Colonic mucosa (tissue), 4 donors: ENCODE measurements at places on chromosomes 13 and 19.

DNA sequence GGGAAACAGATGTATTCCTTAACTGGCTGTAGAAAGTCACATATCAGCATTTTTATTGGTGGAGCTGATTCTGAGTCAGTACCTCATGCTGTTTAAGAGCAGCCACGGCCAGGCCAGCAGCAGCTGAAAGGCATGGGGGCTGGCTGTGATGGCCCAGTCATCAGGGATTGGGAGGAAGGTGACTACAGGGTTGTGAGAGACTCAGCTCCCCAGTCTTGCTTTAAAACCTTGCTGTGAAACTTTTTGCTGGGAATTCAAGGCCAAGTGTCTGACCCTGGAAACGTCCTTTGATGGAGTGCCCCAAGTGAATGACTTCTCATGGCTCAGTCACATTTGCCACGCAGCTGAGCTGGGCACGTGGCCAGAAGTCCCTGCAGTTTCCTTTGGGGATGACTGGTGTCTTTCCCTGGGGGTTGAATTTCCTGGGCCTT is 39.1 kb upstream of the RNF113B start:
- no peak for DNase-seq

- no peak for DNase-seq
These were observed 86.9 kb downstream of the TBC1D4 start for GRCh38 chr13:75395066-75395465.

- no peak for DNase-seq
These were observed 3.8 kb downstream of the CD22 start for GRCh38 chr19:35332817-35333216.

- no peak for DNase-seq
These were observed 40.8 kb upstream of the RFXAP start for GRCh38 chr13:36778083-36778671.

- no peak for DNase-seq
These were observed 21.0 kb downstream of the TM9SF2 start for GRCh38 chr13:99522298-99522697.

DNA sequence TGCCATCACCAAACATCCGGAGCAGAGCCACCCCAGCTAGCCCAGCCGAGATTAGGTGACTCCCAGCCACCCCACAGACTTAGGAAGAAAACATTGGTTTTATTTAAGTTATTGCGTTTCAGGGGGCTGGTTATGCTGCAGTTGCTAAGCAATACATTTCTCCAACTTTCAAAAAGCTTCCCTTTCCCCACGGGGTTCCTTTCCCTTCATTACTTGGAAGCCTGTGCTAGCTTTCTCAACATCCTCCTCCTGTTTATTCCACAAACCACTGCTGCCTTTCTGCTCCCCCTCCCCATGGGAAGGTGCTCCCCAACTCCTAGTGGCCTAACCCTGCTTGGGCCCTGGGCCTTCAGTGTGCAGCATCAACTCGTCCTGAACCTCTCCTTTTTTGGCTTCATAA is 52.6 kb downstream of the CDADC1 start:
- no peak for DNase-seq

DNA sequence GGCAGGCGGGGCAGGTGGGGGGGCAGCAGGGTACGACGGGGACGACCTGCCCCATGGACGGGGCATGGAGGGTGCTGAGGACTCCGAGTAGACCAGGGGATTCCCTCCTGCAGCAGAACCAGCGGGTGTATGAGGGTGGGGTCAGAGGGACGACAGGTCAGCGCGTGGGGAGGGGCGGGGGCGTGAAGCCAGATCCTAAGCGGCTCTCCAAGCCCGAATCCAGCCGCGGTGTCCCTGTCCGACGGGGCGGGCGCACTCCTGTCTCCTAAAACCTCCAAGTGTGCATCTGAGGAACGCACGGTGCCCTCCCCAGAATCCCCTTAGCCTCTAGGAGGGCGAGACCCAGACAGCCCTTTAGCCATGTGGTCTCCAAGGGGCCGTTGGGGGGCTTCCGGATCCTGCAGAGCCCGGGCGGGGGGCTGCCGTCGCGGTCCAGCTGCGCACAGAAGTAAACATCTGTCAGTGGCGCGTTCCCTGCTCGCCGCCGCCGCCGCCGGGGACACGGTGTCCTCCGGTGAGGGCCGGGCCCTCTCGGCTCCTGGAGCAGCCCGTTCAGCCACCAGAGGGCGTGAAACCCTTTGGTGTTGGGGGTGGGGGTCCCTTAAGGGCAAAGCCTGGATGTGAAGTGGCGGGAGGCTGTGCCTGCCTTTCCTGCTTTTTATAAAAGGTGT is 730 bp downstream of the NRTN start:
- DNase-seq = peak; percentile 79

DNA sequence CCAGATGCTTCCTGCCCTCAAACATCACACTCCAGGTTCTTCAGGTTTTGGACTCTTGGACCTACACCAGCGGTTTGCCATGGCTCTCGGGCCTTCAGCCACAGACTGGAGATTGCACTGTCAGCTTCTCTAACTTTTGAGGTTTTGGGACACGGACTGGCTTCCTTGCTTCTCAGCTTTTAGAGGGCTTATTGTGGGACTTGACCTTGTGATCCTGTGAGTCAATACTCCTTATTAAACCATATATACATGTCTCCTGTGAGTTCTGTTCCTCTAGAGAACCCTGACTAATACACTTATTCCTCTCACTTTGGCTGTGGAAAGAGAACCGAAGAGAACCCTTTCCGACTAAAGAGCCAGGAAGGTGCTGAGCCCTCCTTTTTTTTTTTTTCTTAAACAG is 53.6 kb downstream of the LMO7 start:
- no peak for DNase-seq

GRCh38 chr13:43387880-43388279 is 364.5 kb downstream of the DNAJC15 start:
- no peak for DNase-seq

GRCh38 chr19:54325194-54325621 is 12.2 kb upstream of the LILRA5 start:
- DNase-seq = peak; percentile 29

GRCh38 chr13:112986470-112986869 is 17.5 kb downstream of the MCF2L start:
- no peak for DNase-seq

- no peak for DNase-seq
These were observed 67.5 kb downstream of the LATS2 start for GRCh38 chr13:20993661-20994440.

GRCh38 chr19:20482721-20483120 is 82.9 kb downstream of the ZNF737 start:
- DNase-seq = no peak

DNA sequence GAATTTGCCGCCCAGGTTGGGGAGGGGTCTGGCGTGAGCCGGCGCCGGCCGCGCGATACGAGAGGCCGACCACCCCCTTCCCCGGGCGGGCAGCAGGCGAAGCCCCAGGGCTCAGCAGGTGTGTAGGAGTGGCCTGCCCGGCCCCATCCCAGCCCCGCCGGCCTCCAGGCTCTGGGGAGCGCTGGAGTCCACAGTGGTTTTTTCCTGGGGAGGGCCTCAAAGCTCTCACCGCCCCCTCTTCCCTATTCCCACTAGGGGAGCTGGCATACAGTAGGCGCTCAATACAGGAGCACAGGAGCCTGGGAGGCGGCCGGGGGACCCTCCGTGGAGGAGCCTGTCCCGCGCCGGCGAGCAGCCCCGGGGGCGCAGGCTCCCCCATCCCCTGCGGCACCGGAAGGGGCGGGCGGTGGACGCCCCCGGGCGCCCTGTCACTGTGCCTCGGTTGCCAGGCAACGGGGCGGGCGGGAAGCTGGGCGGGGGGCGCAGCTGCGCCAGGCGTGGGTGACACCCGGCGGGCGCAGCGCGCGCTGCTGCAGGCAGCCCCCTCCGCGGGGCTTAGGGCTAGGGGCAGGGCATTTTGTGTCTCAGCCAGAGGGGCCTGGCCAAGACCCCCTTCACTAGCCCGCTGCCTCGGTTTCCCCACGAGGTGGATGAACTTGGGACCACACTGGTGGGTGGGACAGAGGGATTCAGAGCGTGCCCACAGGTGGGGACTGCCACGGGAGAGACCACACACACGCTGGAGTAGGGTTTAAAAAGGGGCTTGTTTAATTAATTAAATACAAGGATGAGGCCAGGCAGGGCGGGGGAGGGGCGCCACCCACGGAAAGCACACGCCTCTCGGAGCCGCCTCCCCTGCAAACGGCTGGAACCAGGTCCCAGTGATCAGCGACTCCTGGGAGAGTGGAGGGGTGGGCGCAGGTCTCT is 3.6 kb upstream of the REXO1 start:
- no peak for DNase-seq

GRCh38 chr13:39567569-39567968 is 35.4 kb downstream of the LHFPL6 start:
- no peak for DNase-seq

DNA sequence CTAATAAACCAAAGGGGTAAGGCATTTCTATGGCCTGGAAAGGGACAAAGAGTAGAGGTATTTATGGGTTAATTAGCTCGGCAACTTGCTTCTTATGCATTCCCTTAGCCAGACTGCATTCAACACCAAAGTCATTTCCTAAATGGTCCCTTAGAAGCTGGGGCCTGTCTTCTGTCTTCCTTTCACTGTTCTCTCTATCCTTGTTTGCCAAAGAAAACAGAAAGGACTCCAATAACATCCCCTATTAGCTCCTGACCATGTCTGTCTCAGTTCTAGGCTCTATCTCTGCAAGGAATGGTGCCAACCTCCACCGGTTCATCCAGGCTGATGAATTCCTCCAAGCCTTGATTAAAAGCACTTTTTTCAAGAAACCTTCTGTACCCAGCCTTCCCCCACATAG is 123.5 kb downstream of the KCTD12 start:
- no peak for DNase-seq

- no peak for DNase-seq
These were observed 2.3 kb downstream of the ZNF714 start for GRCh38 chr19:21084343-21084742.

- no peak for DNase-seq
These were observed 73.4 kb downstream of the COL4A2 start for GRCh38 chr13:110380359-110381028.

- DNase-seq = no peak
These were observed 319.7 kb upstream of the TSHZ3 start for GRCh38 chr19:31668921-31669320.
